ENCODE measurements at places on chromosomes 12 and 14.

GRCh38 chr14:55936691-55937090, 181.5 kb upstream of the PELI2 start:
- no peak for DNase-seq

DNA sequence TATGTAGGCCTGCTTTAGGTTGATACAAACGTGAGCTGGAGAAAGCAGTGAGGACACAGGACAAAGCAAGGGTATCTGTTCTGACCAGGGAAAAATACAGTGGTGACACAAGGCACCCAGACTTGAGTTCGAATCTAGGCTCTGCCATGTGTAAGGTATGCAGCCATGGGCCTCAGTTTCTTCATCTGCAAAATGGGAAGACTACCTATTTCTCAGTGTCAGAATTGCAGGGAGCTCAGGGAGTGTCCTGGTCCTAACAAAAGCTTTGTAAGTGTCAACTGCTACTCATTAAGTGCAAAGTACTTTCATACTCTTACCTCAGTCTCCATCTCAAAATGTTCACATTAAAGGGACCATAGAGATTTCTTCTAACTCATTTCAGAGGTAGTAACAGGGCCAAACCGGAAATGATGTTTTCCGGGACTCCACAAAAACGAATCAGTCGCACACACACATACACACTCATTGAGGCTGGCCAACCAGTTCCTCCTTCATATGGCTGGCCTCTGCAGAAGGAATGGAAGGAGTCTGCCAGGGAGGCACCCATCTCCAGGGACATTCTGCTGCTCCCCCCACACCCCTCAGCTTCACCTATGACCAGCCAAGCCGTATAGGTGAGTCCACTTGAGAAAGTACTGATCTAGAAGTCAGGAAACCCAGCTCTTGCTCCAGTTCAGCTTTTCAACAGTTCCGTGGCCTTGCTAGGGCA, 7.8 kb downstream of the CTDSP2 start:
- DNase-seq: no peak

GRCh38 chr12:50749459-50749882, 14.4 kb upstream of the ATF1 start:
- no peak for DNase-seq

DNA sequence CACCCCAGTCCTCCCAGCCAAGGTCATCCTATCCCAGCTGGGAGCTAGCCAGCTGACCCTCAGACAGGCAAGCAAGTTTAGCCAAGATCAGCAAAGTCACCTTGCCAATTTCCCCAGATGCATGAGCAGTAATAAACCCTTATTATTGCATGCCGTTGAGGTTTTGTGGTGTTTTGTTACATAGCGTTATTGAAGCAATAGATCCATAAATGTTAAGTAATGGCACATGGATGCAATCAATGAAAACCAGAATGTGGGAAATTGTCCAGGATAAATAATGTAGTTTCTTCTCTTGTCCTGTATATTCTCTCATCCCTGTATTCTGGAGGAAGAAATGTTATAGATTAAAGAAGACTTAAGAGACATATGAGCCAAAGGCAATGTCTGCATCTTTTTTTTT, 18.0 kb upstream of the TMEM260 start:
- DNase-seq: no peak

- DNase-seq: no peak
Observed at GRCh38 chr12:92582893-92583292, 119.9 kb upstream of the PLEKHG7 start.

- no peak for DNase-seq
Observed at GRCh38 chr14:23437133-23438100, 2.0 kb upstream of the MYH7 start.

GRCh38 chr14:21326972-21327371, 47.1 kb downstream of the RPGRIP1 start:
- DNase-seq: no peak

DNA sequence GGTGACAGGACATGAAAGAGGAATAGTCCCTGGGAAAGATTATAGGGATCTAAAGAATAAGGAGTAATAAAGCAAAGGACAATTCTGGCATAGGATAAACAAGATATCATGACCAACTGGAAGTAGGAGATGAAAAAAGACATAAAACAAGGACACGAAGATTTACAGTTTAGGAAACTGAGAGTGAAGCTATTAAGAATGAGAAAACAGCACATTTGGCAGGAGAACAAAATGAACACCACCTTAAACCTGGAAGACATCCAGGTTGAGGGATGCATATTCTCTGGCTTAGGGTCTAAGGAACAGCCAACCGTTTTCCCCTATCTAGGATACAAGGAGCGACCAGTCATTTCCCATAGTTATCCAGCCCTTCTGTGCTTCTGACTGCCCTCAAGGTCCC, 1.9 kb downstream of the TRIP11 start:
- no peak for DNase-seq

- DNase-seq: no peak
Observed at GRCh38 chr14:95497561-95498011, 18.9 kb downstream of the SYNE3 start.

DNA sequence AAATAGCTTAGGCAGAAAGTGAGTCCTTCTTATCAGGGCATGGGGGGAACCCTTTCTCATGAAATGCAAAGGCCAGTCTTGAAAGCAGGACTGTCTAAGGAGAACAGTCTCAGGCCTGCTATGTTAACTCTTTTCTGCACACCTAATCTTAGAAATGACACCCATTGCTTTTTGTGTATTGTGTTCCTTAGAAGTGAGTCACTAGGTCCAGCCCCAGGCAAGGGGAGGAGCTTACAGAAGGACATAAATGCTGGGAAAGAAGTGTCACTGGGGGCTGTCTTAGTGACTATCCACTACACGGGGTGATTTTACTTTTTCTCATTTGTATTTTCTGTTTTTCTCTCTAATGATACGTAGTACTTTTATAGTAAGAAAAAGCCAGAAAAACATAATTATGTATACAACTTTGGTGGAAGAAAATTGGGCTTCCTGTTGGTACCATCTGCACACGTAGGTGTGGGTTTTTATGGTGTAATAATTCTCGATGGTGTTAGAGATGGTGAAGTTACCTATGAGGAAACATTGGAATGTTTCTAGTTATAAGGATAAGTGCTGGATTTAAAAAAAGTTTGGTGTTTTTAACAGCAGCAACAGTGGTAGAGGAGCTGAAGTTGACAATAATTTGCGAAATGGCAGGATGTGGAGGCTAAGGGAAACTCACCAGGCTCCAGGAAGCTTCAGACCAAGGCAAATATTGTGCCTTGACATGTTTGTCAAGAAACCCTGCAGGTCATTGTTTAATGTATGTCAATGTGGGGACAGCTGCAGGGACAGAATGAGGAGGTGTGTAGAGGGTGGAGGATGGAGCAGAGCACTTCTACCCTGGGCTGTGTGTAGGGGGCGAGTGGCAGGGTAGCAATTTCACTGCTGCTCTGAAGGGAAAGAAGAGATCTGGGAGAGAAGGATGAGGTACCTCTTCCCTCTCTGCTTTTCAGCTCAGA, 214.9 kb downstream of the KTN1 start:
- no peak for DNase-seq

DNA sequence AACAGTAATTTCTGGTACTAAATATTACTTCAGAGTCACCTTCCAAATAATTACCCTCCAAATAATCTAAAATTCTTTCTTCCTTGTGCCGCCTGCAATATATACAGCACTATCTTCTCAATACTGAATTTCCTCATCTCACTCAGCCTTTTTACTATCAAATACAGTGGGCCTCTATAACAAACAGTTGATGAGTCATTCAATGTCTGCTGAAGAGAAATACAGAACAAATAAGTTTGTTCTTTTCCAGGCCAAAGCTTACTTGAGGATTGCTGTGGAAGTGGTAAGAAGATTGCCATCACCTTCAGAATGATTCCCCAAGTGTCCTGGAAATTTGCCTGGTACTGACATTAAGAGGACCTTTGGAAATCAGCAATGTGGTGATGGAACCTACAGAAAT, 218.2 kb upstream of the ARHGAP5 start:
- DNase-seq: no peak

GRCh38 chr12:3284405-3284804, 206.6 kb upstream of the PRMT8 start:
- no peak for DNase-seq

DNA sequence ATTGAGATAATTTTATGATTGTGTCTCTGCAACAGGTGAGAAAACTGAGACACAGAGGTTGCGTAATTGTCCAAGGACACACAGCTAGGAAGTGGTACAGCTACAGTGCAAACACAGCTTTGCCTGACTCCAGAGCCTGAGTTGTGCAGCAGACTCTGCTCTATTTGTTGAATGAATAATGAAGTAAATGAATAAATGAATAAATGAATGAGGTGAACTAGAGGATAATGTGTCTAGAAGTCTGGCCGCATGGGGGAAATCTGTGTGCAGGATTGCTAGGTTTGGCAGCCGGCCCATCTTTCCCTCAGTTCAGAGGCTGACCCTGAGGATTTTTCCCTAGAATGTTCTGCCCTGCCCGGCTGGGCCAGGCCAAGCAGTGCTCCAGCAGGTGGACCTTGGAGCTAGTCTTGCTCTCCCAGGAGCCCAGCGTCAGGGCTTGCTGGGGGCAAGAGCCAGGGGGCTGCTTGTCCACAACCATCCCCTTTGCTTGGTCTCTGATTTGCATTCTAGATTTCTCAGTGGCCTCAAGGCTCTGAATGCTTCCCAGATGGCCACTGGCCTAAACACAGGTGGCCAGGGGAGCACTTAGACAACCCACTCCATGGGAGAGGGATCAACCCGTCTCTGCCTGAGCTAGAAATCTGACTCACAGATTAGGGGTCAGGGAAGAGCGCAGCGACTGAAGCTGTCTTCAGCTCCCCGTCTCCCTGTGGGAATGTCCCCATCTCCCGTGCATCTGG, 225.2 kb downstream of the C12orf75 start:
- no peak for DNase-seq

DNA sequence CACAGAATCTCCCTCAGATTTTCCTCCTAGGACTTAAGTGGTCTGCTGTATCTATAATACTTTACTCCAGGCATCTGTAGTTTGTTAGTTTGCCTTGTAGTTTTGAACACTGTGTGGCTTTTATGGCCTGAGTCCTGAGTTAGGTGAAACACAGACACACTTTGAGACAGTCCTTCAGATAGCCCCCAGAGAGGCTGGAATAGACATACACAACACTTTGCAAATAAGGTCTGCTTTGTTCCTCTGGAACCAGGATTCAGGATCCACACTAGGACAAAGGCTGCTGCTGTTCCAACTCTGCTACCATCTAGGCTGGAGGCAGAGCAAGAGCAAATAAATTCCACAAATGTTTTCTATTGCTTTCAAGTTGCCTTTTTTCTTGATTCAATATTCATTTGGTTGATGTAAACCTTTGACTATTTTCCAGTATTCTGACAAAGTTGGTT, 41.4 kb upstream of the INSM2 start:
- DNase-seq: no peak

- DNase-seq: no peak
Observed at GRCh38 chr14:69055125-69055524, 76.0 kb upstream of the ACTN1 start.

All from stimulated activated CD4-positive, alpha-beta T cell treated with anti-CD3 and anti-CD28 coated beads, Interleukin-4, amount 100 ng/mL, for 4 hours (primary cell).